ENCODE measurements at places on chromosomes 6 and 20. TPM values are rescaled to one million over a fixed set of nuclear protein-coding genes. Genes with fewer than 3 reads are reported as not detected.

The PROCR gene
- total RNA-seq: 0.33 TPM

- DNase-seq: no peak
Observed at GRCh38 chr6:141490982-141491381, 641.7 kb upstream of the GJE1 start.

DNA sequence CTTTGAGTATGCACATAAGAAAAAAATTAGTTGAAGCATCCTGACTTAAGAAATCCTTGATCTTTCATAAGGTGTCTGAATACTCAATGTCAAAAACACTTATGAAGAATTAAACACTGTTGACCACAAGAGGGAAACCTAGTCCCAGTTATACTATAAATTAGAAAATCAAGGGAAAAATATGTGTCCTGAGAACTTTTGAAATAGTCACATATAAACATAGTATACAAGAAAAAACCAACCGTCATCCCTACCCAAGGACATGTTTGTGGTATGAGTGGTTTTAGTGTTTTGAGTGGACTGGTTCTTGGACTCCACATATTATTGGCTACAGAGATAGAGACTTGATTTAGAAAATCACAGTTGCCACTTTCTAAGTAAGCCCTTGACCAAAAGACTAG lies 7.6 kb upstream of the HLA-DRA start:
- DNase-seq: no peak

DNA sequence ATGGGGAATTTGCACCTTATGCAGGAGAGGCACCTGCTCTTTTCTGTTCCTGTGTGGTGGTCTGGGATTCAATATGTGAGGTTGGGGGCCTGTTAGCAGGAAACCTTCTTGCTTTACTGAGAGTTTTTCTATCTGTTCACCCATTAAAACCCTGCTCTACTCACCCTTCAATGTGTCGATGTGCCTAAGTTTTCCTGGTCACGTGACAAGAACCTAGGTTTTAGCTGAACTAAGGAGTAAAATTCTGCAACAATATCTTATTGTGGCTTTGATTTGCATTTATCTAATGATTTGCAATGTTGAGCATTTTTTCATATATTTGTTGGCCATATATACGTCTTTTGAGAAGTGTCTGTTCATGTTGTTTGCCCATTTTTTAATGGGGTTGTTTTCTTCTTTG lies 979.9 kb downstream of the HACE1 start:
- DNase-seq: no peak

The VGLL2 gene
- total RNA-seq: not detected

The MCM3 gene
- total RNA-seq: 10.1 TPM

DNA sequence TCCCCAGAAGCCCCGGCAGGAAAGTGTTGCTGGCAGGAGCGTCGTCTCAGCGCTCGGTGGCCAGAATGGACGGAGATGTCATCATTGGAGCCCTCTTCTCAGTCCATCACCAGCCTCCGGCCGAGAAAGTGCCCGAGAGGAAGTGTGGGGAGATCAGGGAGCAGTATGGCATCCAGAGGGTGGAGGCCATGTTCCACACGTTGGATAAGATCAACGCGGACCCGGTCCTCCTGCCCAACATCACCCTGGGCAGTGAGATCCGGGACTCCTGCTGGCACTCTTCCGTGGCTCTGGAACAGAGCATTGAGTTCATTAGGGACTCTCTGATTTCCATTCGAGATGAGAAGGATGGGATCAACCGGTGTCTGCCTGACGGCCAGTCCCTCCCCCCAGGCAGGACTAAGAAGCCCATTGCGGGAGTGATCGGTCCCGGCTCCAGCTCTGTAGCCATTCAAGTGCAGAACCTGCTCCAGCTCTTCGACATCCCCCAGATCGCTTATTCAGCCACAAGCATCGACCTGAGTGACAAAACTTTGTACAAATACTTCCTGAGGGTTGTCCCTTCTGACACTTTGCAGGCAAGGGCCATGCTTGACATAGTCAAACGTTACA lies 817 bp downstream of the GRM1 start:
- DNase-seq: no peak

DNA sequence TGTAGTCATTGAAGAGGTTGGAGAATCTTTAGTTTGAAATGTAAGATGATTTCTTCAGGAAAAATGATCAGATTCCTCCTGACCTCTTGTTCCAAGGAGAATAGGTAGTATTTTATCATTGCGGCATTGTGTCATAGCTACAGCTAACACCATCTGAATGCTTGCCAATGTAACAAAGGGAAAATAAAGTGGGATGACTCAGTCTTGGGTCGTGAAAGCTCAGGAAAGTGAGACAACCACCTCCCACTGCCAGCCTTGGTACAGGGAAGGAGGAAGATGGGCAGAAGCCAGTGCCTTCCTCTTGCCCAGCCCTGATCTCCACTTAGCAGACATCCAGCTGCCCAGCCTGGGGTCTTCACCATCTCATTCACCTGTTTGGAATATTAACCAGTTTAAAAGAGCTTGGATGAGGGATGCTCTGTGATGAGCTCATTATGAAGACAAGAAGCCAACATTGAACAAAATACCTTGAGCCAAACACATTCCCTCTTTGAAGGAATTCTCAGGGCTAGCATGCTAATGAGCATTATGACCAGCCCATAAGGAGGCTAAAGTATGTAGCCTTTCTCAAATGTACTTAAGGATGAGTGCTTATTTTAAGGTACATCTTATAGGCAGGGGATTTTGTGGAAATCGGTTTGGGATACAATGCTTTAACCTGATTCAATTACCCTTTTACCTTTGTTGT lies 40.0 kb upstream of the APCDD1L start:
- no peak for DNase-seq

The PRL gene
- total RNA-seq: not detected

DNA sequence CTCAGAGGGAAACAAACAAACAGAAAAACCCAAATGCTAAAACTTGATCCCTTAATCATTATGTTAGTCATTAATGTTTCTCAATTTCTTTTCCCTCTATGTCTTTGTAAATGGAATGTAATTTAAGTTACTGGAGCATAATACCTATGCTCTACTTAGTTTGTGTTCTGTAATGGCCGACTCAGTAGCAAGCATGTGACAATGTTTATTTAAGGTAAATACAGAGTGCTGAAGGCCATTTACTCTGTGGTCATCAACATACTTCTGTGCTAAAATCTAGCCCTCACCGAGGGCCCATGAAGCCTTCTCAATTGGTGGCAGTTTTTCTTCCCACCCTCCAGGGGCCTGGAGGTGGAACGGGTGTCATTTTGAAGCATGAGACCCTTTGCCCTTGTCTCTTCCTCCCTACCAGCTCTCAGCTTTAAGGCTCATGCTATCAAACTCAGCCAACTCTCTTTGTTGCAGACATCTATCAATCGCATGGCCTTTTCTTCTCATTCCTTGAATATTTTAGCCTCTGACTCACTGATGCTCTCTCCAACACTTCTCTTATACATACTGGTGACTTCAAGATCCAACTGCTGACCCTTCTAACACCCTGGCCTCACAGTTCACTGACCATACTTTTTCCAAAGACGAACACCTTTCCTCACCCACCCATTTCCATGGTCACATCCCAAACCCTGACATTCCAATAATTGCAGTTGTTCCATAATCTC lies 48.2 kb downstream of the STX7 start:
- no peak for DNase-seq

DNA sequence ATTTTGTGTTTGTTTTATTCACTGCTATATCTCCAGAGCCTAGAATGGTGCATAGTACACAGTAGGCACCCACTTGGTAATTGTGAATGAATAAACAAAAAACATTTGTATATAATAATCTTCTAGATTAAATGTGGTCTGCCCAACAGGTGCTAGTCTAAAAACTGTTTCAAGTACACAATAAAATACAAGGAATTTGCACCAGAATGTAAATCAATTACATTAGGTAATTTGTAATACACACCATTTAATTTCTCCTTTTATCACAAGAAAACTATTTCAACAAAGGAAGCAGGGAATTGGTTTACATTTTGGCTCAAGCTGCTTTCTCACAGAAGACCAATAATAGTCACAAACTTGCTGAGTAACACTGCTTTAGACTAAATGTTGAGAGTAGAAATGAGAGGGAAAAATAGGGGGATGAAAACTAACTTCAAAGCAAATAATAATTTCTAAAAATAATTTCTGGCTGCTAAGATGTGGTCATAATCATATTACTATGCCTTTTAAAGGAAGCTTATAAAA lies 22.1 kb downstream of the RUNX2 start:
- no peak for DNase-seq

The MAD2L1BP gene
- 39.2 TPM for total RNA-seq

All from CD4-positive, alpha-beta T cell (primary cell).